CD14-positive monocyte (primary cell): ENCODE measurements at places on chromosomes 5 and 9. TPM values are rescaled to one million over a fixed set of nuclear protein-coding genes. Genes with fewer than 3 reads are reported as not detected.

Gene UIMC1
- 14.8 TPM for polyA plus RNA-seq

Gene KLHL9
- polyA plus RNA-seq, result 9.0 TPM

Gene GFI1B
- polyA plus RNA-seq, result 0.06 TPM

Gene CACFD1
- 5.0 TPM for polyA plus RNA-seq

Gene CER1
- not detected in 2 replicates for polyA plus RNA-seq

Gene SPINK4
- polyA plus RNA-seq, result not detected

Gene GRIN1
- polyA plus RNA-seq, result not detected in 2 replicates

Gene BARX1
- polyA plus RNA-seq, result not detected

Gene TNC
- polyA plus RNA-seq, result not detected

Gene ADAMTS2
- 1.1 and 2.3 TPM in 2 replicates for polyA plus RNA-seq

Gene CEP72
- 0.24 TPM for polyA plus RNA-seq

Gene PTTG1
- 1.1 and 3.6 TPM in 2 replicates for polyA plus RNA-seq

Gene CERCAM
- polyA plus RNA-seq, result 1.4 and 1.5 TPM in 2 replicates

Gene CFAP90
- polyA plus RNA-seq, result not detected

Gene PPIP5K2
- 41.1 TPM for polyA plus RNA-seq

Gene PHYKPL
- polyA plus RNA-seq, result 39.2 TPM

Gene ELOVL7
- 0.36 TPM for polyA plus RNA-seq

Gene LRRC19
- not detected for polyA plus RNA-seq

Gene GTF3C5
- 21.3 TPM for polyA plus RNA-seq

Gene IFT74
- polyA plus RNA-seq, result 3.7 TPM

Gene MARVELD2
- not detected in 2 replicates for polyA plus RNA-seq

Gene TMOD1
- polyA plus RNA-seq, result 0.81 TPM

Gene TAF11L5
- polyA plus RNA-seq, result not detected

Gene WDR38
- polyA plus RNA-seq, result not detected

Gene SLC4A9
- not detected for polyA plus RNA-seq

Gene TSSK1B
- not detected in 2 replicates for polyA plus RNA-seq

Gene CAMK4
- 0.24 TPM for polyA plus RNA-seq

Gene HEXB
- polyA plus RNA-seq, result 470 TPM

Gene TMEM252
- polyA plus RNA-seq, result not detected in 2 replicates

Gene GPX8
- polyA plus RNA-seq, result not detected

Gene RLN2
- not detected for polyA plus RNA-seq
